ENCODE measurements at places on chromosomes 4 and X. TPM values are rescaled to one million over a fixed set of nuclear protein-coding genes. Genes with fewer than 3 reads are reported as not detected.

Gene SEC31A
- total RNA-seq: 108 TPM

Gene TRIML2
- not detected for total RNA-seq

Gene ALPK1
- total RNA-seq: 11.4 TPM

Gene SOX3
- not detected for total RNA-seq

Gene CLNK
- 0.10 TPM for total RNA-seq

Gene DRD5
- not detected for total RNA-seq

Gene MOB1B
- 15.3 TPM for total RNA-seq

Gene SLC6A8
- total RNA-seq: 2.9 TPM

Gene HTT
- 50.7 TPM for total RNA-seq

Gene BEND4
- 0.13 TPM for total RNA-seq

Gene FHDC1
- 0.05 TPM for total RNA-seq

Gene TRIML1
- not detected for total RNA-seq

Gene TLR8
- total RNA-seq: not detected

Gene ETDA
- not detected for total RNA-seq

Gene RASSF6
- 0.05 TPM for total RNA-seq

Gene PRR32
- not detected for total RNA-seq

Gene SPARCL1
- not detected for total RNA-seq

Gene GC
- not detected for total RNA-seq

Gene MAGEE1
- 3.1 TPM for total RNA-seq

Gene ASB12
- not detected for total RNA-seq

Gene ADH1A
- total RNA-seq: not detected

Gene HOPX
- total RNA-seq: 215 TPM

Gene LONRF3
- total RNA-seq: 0.73 TPM

Gene OTUD5
- 63.2 TPM for total RNA-seq

Gene ASB5
- total RNA-seq: not detected

Gene GABRB1
- total RNA-seq: not detected

Gene GLOD5
- not detected for total RNA-seq

Gene USP17L5
- total RNA-seq: not detected

Gene SORBS2
- not detected for total RNA-seq

Gene LRCH2
- not detected for total RNA-seq

Gene AWAT2
- total RNA-seq: not detected

Gene S100G
- total RNA-seq: not detected

Gene SH3RF1
- 0.23 TPM for total RNA-seq

Gene BGN
- not detected for total RNA-seq

Gene REPS2
- 0.10 TPM for total RNA-seq

Gene C4orf36
- total RNA-seq: not detected

Gene CT45A1
- not detected for total RNA-seq

Gene ESX1
- not detected for total RNA-seq

Gene HSFX2
- total RNA-seq: not detected

Gene TMEM33
- total RNA-seq: 55.9 TPM

Gene STATH
- total RNA-seq: not detected

Gene RRH
- not detected for total RNA-seq

Gene LANCL3
- total RNA-seq: 0.18 TPM

Gene NLGN3
- 0.90 TPM for total RNA-seq

Gene ZAR1
- not detected for total RNA-seq

Gene SH3TC1
- 19.5 TPM for total RNA-seq

All from activated CD4-positive, alpha-beta memory T cell treated with anti-CD3 and anti-CD28 coated beads, Interleukin-2, amount 10 ng/mL, durations not matched to agents 7 days and 5 days (primary cell).